ENCODE measurements at places on chromosomes 2 and 18. TPM values are rescaled to one million over a fixed set of nuclear protein-coding genes. Genes with fewer than 3 reads are reported as not detected.

LHCGR gene
- total RNA-seq: not detected

PRSS56 gene
- total RNA-seq: not detected

TWIST2 gene
- total RNA-seq: not detected

- DNase-seq: no peak
Observed at GRCh38 chr2:44686561-44686960, 254.9 kb upstream of the SIX3 start.

DNA sequence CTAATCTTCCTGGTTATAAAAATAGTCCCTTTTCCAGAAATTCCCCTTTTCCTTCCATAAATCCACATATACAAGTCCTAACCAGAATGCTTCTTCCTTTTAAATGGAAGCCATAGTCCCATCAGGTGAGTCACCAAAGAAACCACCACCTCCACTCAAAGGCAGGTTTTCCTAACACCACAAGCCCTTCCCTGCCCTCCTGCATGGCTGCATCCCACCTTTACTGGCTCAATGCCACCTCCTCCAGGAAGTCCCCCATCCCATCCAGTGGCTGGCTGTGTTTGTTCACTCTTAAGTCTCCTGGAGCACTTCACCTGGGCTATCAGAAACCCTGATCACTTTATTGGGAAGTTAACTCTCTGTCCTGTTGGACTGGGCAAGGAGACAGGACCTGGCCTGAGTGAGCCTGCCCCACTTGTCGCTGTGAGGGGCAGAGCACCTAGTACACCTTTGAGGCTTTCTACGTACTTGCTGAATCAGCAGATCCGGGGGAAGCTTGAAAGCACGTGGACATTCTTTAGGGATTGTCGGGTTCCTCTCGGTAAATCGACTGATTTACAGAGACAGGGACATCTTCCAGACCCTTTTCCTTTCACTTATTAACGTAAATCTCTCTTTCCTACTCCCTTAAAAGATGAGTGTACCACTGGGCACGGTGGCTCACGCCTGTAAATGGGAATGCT lies 71.0 kb downstream of the NGEF start:
- no peak for DNase-seq

- DNase-seq: peak; percentile 85
Observed at GRCh38 chr2:215619022-215619958, 183.4 kb upstream of the FN1 start.

GRCh38 chr2:236982693-236983455 lies 102.8 kb upstream of the COPS8 start:
- DNase-seq: no peak

GRCh38 chr2:71389384-71390072 lies 57.9 kb downstream of the ZNF638 start:
- DNase-seq: no peak

- DNase-seq: no peak
Observed at GRCh38 chr2:219174146-219174545, 2.6 kb downstream of the CNPPD1 start.

- no peak for DNase-seq
Observed at GRCh38 chr2:15456352-15456751, 104.8 kb downstream of the NBAS start.

GRCh38 chr2:203928849-203929248 lies 7.7 kb upstream of the ICOS start:
- no peak for DNase-seq

Measured in K562 (cell line).